ENCODE measurements at places on chromosomes 3 and 15.
A peak's percentile ranks its signal among the peaks of the same experiment; 100 is the strongest.

GRCh38 chr3:62132027-62132602, 241.2 kb downstream of the FEZF2 start:
- DNase-seq = no peak

- DNase-seq = no peak
Observed at GRCh38 chr3:165638034-165638433, 199.2 kb downstream of the BCHE start.

DNA sequence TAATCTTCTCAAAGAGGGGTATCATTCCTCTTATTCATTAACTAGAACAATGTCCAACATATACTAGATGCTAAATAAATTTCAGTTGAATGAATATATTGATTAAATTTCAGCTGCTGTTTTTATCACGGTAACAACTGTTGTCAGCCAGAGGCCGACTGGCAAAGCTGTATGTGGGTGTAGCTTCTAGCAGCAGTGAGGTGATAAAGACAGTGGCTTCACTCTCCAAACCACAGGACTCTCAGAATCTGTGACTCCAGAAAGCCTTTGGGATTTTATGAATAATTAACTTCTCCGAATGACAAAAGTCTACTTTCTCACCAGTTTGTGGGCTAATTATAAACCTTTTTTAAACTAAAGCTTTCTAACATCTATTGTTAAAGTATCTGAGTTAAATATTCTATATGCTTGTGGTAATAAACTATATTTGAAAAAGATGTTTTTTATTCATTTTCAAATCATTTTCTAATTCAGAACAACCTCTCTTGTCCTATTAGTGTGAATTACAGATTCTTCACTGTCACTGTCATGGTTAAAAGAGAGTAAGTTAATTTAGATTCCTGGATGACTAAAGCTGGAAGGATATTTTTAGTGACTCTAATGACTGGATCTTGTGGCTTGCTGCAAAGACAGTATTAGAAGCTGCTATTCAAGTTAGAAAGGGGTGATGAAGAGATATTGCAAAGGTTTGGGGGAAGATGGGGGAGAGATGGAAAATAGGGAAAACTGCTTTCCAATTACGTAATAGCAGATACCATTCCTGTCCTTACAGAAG, 796.4 kb upstream of the ARPP21 start:
- no peak for DNase-seq

DNA sequence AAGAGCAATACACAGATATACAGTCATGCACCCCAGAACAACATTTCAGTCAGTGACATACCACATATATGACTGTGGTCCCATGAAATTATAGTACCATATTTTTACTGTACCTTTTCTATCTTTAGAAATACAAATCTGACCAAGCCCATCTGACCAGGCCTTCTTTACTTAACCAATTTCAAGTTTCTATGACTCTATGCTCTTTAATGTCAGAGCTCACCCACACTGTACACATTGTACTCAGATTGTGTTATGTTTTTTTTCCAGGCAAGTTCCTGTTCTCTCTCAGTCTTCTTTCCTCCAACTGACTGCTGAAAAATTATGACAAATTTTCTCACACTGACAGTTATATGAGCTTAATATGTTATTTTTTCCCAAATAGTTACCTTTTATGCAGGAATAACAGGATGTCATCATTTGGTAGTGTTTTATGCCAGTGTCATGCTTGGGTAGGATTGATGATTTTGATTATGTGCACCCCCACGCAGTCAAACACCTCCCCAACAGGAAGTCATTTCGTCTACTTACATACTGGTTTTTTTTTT, 8.0 kb upstream of the CBLB start:
- DNase-seq = no peak

GRCh38 chr15:44584162-44584749, 47.3 kb downstream of the EIF3J start:
- peak; percentile 37 for DNase-seq

GRCh38 chr3:20573175-20573574, 387.2 kb upstream of the SGO1 start:
- no peak for DNase-seq

DNA sequence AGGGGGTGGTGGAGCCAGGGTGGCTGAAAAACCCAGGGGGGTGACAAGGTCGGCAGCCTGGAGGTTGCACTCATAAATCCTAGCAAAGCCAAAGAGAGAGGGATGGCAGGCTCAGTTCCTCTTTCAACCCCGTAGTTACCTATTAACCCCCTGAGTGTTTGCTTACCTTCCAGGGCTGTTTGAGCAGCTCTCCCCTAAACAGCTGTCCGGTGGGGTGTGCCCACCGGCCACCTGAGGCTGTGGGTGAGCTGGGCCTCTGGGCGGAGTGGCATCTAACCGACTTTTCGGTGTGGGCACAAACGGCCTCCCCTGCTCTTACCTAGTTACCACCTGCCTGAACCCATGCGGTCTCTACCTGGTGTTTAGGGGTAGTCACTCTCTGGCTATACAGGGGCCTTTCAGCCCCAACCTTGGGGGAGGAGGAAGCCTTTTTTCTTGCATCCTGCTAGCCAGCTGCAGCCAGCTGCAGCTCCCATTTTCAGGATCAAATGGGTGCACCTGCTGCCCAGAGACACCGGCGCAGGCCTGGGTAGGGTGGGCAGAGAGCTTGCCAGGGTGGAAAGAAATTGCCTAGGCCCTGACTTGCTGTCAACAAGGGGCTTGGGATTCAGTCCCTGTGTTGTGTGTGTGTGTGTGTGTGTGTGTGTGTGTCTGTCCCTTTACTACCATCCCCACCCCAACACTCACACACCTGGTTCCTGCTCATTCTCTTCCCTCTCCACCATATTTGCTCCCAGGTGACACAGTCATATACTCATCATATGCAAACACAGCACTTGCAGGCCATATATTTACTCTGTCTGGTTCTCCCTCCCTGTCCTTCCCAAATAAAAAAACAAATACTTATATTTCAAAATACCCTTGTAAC, 3.7 kb downstream of the DLL4 start:
- DNase-seq = no peak

- DNase-seq = no peak
Observed at GRCh38 chr3:179606534-179607085, 2.0 kb downstream of the NDUFB5 start.

DNA sequence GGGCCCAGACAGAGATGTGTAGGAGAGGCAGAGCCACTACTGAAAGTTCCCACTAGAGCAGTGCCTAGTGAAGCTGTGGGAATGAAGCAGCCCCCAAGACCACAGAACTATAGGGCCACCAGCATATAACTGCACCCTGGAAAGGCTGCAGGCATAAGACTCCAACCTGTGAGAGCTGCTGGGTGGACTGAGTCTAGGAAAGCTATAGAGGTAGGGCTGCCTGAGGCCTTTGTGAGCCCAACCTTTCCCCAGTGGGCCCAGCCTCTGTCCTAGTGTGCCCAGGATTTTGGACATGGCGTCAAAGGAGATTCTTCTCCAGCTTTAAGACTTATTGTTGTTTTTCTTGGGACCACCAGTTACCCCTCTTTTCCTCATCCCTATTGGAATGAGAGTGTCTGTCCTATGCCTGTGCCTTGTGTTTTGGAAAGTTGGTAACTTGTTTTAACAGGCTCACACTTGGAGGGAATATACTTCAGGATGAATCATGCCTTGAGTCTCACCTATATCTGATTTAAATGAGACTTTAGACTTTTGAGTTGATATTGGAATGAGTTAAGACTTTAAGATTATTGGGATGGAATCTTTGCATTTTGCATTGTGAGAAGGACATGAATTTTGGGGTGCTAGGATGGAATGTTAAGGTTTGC, 28.1 kb downstream of the SLMAP start:
- DNase-seq = no peak

DNA sequence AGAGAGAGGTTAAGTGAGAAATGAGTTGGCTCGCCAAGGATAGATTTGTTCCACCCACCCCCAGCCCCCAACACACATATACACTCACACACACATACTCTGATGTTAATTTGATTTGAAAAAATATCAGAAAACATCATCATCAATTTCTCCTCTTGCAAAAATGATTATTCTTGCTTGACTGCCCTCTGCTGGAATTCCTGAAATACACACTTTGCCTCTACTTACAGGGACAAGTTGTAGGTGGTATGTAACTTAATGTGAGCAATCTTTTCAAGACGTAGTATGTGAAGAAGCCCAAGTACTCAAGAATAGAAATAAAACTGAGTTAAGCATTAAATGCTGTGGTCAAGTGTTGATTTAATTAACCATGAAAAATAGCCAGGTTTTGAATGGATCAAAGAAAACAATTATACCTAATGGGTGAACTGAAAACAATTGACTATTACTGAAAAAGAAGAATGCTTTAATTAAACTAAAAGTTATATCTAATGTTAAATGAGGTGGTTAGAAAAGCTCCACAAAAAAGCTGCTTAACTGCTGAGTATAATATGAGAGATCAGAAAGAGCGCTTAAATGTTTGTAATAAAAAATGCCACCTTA, 46.6 kb upstream of the MDFIC2 start:
- DNase-seq = peak; percentile 1

GRCh38 chr15:77421370-77421700, 647 bp downstream of the HMG20A start:
- peak; percentile 59 for DNase-seq

GRCh38 chr3:187740421-187741399, 4.6 kb downstream of the BCL6 start:
- peak; percentile 61 for DNase-seq

DNA sequence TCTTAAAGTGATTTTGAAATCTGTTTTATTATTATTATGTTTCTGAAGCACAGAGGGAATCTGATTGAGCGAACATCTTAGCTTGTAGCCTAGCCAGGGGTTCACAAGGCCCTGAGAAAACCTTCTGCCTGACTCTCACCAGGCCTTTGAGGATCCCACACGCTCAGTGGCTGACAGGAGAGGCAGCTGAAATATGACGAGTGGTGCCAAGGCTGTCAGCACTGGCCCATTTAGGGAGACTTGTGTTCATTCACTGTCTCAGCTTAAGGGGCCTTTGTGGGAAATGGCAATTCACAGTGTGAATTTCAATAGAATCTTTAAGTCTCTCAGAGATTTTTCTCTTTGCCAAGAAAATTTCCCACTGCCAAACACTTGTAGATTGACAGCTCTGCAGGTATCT, 770.9 kb downstream of the TUSC7 start:
- no peak for DNase-seq

GRCh38 chr3:3127432-3128010, 781 bp downstream of the TRNT1 start:
- DNase-seq = peak; percentile 43

GRCh38 chr15:58594898-58595297, 154.6 kb downstream of the ADAM10 start:
- DNase-seq = no peak

GRCh38 chr15:40421246-40422157, 15.9 kb downstream of the IVD start:
- peak; percentile 88 for DNase-seq

DNA sequence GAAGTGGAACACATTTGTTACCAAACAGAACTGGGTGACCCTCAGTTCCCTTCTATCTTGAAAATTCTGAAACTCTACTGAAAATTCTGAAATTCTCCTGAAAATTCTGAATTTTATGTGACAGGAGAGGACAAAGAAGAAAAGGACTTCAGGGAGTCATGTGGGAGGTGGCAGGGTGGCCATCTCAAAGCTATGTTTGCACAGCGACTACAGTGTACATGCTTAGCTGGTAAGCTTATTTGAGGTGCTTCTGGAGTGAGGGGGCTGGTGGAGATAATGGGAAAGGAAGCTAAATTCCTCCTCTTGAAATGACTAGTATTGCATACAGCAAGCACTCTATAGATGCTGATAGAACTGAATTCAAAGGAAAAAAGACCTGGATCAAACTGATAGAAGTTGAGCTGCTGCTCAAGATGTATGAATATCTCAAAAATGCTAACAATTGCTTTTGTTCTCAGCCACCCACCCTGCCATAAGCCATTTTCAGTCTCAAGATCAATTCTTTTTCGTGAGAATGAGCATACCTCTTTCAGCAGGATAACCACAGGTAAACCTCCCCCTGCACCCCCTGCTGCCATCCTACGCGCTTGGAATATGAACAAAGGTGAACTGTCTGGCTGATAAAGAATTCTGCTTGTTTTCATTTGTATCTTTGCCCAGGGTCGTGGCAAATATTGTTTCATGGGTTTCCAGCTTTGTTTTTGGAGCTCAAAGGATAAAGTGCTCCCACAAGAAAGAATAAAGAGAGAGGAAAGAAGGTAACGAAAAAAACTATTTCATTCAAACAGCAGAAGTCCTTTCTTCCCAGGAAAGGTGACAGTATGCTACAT, 16.6 kb upstream of the ARHGEF3 start:
- DNase-seq = no peak

- DNase-seq = no peak
Observed at GRCh38 chr15:34944936-34945335, 24.6 kb downstream of the AQR start.

DNA sequence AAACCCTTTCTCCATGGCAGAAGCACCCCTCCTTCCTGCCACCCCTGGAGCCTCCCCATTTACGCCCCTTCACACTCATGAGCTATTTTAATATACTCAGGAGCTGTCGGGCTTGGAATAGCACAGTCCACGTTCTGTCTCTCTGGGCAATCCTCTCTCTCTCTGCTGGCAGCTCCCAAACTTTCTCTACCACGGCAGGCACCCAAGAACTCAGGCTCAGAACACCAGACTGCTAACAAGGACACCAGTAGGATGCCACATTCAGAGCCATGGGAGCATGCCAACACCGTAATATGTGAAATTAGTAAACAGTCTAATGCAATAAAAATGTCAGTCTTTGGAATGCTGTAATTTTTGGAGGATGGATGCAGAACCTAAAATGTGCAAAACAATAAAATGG, 19.3 kb downstream of the TNFAIP8L3 start:
- DNase-seq = no peak

DNA sequence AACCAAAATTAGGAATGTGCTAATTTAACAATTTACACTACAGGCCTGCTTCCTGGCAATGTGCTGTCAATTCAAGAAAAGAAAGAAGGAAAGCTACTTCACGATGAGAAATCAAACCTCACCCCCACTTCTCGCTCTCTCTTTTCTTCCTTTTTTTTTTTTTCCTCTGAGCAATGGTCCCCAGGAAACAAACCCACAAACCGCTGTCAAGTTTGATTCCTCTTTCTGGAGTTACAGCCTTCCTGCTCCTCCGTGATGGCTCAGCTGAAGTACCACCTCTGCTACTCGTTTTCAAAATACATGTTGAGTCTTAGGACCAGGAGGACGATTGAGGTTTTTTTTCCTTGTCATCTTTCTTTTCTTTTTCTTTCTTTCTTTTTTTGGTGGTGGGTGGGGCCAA, 3.4 kb upstream of the TRIM71 start:
- no peak for DNase-seq

DNA sequence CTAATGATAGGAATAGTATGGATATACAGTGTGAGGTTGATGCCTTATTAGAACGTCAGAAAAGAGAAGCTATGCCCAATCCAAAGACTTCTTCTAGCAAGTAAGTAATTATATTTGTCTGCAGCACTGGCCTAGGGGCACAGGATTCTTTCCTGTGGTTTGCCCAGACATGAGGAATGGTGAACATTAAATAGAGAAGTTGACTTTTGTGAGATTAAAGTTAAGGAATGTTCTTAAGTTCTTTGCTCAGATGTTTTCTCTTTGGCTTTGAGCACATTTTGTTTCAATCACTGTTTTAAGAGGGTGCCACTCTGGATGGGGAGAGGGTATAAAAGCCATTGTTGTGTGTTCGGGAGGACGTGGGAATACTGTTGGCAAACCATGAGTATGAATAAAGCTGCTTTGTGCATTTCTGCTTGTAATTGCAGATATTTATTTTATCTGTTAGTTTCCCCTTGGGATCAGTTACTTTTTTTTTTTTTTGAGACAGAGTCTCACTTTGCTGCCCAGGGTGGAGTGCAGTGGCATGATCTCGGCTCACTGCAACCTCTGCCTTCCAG, 8.3 kb downstream of the KIF23 start:
- no peak for DNase-seq

- no peak for DNase-seq
Observed at GRCh38 chr15:69647142-69647513, 194.5 kb downstream of the RPLP1 start.

Data from erythroblast (primary cell).